NCI-H1417 treated with DMSO at 0.1 percent for 48 hours (cell line): ENCODE measurements at places on chromosomes 4 and X.

- no peak for DNase-seq
These were observed 98.4 kb downstream of the ASMT start for GRCh38 chrX:1713296-1713695.

GRCh38 chrX:456551-457291, 70.0 kb upstream of the PPP2R3B start:
- DNase-seq = no peak

DNA sequence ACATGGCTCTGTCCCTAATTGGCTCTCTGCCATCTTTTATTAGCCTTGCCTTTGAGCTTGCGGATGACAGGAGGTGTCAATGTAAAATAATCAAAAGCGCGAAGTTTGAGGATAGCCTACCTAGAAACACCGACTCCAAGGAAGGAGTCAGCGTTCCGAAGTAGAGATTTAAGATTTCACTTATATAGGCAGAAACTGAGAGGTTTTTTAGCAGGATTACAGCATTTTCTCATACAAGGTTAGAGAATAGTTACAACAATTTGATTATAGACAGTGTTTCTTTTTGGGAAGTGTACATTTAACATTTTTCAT, 499 bp upstream of the NFXL1 start:
- no peak for DNase-seq

DNA sequence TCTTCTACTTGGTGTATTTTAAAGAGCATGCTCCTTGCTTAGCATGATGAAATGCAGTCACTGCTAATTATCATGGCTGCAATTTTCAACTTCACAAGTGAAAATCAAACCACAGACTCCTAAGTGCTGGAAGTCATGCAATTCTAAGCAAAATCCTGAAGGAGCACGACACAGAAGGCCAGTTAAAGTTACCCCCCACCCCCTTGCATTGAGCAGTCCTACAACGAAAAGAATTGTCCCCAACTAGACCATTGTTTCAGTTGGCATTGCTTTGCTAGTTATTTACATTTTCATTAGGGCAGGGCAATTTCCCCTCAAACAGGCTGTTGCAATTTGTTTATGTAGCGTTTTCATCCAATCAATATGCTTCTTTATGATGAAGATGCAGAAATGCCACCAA, 321.2 kb downstream of the PCDH7 start:
- DNase-seq = no peak

DNA sequence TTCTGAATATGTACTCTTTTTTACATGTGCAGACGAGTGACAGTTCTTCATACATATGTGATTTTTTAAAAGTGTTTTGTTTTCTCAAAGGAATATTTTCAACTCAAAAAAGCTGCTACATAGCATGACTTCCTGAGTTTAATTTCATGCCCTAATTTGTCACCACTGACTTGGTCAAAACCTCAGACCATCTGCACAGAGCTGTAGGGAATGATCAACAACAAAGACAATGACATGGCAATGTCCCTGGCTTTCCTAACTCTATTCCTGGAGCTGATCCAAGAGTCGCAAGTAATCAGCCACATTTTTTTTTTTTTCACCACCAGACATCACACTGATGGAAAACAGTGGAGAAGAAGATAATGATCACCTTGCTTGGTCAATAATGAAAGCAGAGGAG, 97.7 kb downstream of the TMA16 start:
- peak; percentile 24 for DNase-seq

DNA sequence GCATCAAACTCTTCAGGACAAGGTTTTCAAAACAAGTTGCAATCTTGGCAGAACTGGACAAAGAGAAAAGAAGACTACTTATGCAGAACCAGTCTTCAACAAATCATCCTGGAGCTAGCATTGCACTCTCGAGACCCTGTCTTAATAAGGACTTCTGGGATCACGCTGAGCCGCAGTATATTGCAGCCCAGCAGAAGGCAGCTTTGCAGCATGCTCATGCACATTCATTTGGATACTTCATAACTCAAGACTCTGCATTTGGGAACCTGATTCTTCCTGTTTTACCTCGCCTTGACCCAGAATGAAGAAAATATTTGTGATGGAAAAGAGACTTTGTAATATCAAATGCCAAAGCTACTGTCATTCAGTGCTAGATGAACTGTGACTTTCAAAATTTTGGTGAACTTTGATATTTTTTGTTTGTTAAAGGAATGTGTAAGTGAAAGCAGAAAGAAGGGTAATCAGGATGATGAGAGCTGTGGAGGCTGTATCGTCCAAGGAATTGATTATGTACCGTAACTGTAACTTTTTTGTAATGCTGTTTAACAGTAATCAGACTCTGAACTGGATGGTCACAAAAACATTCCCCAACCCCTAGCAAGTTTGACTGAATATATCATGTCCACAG, 27.2 kb downstream of the HSPA4L start:
- DNase-seq = no peak

DNA sequence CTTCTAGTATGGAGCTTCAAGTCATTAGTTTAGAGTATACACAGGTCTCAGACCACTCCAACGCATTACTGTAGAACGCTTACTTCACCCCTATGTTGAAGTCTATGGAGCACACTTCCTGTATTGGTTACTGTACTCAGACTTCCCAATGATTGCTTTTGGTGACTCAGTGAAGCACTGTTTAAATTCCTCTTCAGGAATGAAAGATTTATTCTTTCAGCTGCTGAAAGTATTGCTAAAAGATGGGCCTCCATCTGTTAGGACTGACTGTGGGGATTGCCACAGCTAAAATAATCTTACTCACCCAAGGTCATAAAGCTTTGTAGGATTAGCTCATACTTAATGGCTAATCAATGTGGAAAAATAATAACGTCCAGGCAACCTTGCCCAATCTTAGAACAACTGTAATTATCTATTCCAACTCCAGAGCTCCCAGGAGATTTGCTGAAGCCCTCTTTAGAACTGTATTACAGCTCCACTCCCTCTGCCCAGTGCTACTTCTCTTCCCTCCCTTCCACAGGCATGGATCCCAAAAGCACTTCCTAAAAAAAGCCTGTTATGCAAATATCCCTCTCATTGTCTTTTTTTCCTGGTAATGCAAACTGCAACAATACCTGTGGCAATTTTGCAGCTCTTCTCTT, 281.9 kb upstream of the HS3ST1 start:
- no peak for DNase-seq
